Activated CD8-positive, alpha-beta memory T cell treated with anti-CD3 and anti-CD28 coated beads for 1 hour (primary cell): ENCODE measurements at places on chromosomes 3 and 15.

- no peak for DNase-seq
Observed at GRCh38 chr3:52347716-52348635, 31.9 kb downstream of the DNAH1 start.

- DNase-seq, result no peak
Observed at GRCh38 chr15:31271711-31272557, 54.7 kb upstream of the KLF13 start.

DNA sequence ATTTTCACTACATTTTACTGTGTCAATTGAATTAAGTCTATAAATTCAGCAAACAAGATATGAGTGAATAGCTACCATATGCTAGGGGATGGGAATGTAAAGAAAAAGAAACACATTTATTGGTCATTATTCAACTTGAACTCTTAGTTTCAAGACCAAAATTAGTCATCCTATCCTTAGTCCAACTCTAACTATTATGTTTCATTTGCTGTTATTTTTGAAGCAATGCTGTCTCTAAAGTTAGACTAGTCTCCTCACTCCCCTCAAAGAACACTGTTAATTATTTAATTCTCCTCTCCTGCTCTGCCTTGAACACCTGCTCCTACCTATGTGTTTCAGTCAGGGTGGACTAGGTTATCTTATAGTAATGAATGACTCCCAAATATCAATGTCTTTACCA, 920.9 kb downstream of the TUSC7 start:
- no peak for DNase-seq

DNA sequence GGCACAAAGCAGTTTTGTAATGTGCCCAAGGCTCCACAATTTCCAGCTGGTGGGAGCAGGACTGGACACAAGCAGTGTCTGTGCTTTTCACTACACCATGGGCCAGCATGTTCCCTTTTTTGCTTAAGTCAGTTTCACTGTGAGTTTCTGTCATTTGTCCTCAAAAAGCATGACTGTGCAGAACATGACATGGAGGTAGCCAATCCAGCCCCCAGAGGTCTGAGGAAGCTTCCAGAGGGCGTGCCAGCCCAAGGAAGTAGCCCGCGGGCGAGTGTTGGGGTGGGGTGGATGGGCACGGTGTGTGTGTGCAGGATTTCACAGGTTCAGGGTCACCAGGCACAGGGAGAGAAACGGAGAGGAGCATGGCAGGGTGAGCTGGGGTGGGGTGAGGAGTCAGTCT, 8.0 kb upstream of the EEFSEC start:
- DNase-seq, result no peak

DNA sequence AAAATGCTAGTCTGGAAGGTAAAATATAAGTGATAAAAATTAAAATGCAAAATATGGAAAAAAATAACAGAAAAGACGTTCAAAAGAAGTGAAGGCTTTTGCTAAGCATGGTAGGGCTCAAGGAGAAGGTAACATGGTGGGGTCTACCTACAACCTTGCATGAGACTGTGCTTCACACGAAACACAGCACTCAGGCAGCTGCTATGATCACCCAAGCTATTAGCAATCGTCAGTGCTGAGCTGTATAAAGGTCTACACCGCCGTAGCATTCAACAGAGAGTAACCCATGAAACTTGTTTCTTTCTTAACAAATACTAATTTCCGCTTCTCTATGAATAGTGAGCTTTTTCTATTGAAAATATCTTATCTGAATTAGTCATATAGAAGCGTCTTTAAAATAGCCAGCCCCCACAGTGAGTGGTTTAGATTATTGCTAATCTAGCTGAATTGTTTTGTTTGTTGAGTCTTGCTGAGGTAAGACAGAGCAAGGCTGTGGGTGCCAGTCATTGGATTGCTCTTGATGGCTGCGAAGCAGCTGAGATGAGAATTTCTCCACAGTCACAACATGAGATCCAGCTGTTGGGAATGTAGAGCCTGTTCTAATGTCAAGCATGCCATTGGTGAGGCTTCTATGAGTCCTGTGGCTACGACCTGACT, 230.0 kb downstream of the KLF13 start:
- DNase-seq, result no peak

- no peak for DNase-seq
Observed at GRCh38 chr3:72133329-72134011, 348.5 kb upstream of the PROK2 start.

GRCh38 chr3:124965413-124965812, 30.9 kb upstream of the MUC13 start:
- DNase-seq, result no peak

GRCh38 chr3:150144191-150144708, 173.6 kb upstream of the PFN2 start:
- DNase-seq, result no peak
